ENCODE measurements at places on chromosomes 6 and 20. TPM values are rescaled to one million over a fixed set of nuclear protein-coding genes. Genes with fewer than 3 reads are reported as not detected.
A peak's percentile ranks its signal among the peaks of the same experiment; 100 is the strongest.

The DDAH2 gene
- total RNA-seq: 94.3 TPM

The SOX4 gene
- 147 TPM for total RNA-seq

The NT5DC1 gene
- total RNA-seq: 21.6 TPM

DNA sequence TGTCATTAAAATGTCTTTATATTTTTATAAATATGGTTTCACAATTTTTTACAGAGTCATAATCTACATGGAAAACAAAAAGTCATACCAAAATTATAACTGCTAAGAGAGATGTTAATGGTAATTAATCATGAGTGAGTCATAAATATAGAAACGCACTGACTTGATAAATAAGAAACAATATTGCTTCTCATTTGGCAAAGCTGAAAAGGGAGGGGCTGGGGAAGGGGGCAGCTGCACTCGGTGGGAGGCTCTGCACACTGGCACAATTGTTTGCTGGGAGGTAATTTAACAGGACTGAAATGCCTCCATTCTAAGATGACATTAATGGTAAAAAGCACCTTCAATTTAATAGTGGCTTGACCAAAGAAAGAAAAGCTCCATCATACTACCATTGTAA lies 133.3 kb upstream of the AGPAT4 start:
- no peak for DNase-seq

DNA sequence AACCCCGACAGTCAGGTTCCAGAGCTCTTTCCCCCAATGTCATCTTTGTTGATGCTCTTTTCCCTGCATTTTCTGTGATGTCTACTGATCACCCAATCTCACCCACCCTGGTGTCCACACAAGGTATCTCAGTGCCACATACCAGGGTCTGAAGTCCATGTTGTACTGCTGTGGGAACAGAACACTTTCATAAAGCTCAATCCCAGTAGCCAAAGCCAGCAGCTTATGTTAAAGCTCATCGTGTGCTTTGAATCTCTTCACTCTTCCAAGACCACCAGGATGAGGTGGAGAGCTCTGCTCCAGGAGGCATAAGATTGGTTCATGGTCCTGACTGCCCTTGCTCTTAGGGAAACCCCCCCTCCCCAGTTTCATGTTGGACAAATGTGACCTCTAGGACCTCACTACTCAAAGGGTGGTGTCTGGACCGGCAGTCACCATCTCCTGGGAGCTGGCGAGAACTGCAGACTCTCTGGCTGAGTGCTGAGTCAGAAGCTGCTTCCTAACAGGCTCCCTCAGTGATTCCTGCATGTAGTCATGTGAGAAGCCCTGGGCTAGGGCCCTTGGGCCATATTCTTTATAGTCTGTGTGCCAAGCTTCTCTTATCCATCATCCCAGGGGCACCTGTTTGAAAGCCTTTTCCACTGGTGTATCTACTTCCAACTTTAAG lies 13.4 kb upstream of the CPNE5 start:
- DNase-seq: no peak

DNA sequence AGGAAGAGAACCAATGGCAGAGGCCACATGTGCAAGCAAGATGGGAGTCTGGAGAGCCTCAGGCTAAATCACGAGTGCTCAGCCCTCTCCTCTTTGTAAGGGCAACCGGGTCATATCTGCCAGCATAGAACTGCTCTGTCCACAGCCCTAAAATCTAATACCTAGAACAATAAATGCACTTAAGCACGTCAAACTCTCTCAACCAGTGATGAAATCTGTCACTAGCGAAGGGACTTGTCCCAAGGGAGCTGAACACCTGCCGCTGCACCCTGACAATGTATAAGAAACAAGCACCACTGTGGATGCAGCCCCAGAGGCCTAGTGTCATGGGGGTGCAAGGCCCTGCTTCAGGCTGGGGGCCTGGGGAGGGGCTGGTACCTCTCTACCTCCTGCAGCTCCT lies 82.5 kb downstream of the PRL start:
- no peak for DNase-seq

GRCh38 chr6:2517401-2517800 lies 233.3 kb downstream of the MYLK4 start:
- DNase-seq: no peak

- DNase-seq: peak; percentile 83
These were observed 33.7 kb downstream of the SLC9A8 start for GRCh38 chr20:49846206-49846807.

DNA sequence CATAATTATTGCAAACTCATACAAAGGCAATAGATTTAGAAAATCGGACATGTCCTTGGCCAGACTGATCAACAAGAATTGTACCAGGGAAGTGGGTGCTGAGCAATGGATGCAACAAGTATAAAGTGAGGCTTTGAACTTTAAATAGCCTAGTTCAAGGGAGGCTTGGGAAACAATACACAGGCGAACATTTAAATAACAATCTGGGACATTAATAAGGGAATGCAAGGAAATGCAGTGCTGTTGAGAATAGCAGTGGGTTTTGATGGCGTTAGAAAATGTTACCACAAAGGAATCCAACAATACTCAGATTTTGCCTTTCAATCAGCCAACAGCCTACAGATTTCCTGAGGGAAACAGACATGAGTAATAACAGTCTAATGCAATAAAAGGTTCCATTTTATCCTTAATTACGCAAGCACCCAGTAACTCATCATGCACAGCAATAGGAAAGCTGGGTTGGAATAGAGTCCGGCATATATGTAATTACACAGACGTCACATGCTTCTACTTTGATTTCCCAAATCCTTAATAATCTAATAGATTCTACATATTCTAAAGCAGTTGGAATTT lies 134.6 kb downstream of the PHACTR1 start:
- DNase-seq: no peak

- no peak for DNase-seq
These were observed 18.7 kb downstream of the OVOL2 start for GRCh38 chr20:18039063-18039462.

DNA sequence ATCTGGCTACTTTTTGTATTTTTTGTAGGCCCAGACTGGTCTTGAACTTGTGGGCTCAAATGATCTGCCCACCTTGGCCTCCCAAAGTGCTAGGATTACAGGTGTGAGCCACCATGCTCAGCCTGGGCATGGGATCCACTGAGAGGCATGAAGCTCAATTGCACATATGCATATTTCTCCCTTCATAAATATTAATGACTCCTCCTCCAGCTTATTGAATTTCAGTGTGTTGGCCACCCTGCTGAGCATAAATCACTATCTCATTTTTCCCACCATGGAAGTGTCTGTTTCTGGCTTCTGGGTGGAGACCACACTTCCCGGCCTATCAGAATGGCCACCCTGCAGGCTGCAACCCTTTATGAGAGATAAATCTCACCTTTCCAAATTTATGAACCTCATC lies 53.6 kb upstream of the KIF16B start:
- DNase-seq: no peak

DNA sequence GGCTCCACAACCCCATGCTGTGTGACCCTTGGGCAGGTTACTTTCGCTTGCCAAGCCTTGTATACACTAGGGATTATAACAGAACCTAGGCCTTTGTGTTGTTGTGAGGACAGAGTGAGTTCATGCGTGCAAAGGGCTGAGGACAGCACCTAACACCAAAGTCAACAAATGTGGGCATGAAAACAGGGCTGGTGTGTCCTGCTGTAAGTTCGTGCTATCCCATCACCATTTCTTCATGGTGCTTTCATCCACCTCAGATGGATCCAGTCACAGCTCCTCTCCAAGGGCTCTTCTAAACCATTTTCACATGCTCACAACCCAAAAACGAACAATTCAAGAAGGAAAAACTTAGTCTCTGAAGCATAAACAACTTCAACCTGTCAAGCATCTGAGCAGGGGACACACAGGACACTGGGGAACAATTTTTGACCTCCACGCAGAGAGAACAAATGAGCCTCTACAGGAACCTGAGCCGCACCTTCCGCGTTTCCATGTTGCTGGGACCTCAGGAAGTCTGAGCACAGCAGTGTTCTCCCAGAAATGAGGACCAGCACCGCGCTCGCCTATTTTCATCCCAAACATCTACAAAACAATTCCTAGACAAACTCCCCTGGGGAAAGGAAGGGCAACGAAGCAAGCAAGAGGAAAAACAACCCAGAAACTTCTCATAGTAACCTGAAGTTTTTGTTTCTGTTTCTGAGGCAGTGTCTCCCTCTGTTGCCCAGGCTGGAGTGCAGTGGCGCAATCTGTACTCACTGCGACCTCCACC lies 3.1 kb downstream of the LRP11 start:
- peak; percentile 34 for DNase-seq

- no peak for DNase-seq
These were observed 71.6 kb downstream of the COL9A1 start for GRCh38 chr6:70231311-70231710.

GRCh38 chr6:140319209-140319608 lies 944.8 kb upstream of the CITED2 start:
- DNase-seq: no peak

- DNase-seq: peak; percentile 62
These were observed 1.8 kb downstream of the RRAGD start for GRCh38 chr6:89410231-89410761.

DNA sequence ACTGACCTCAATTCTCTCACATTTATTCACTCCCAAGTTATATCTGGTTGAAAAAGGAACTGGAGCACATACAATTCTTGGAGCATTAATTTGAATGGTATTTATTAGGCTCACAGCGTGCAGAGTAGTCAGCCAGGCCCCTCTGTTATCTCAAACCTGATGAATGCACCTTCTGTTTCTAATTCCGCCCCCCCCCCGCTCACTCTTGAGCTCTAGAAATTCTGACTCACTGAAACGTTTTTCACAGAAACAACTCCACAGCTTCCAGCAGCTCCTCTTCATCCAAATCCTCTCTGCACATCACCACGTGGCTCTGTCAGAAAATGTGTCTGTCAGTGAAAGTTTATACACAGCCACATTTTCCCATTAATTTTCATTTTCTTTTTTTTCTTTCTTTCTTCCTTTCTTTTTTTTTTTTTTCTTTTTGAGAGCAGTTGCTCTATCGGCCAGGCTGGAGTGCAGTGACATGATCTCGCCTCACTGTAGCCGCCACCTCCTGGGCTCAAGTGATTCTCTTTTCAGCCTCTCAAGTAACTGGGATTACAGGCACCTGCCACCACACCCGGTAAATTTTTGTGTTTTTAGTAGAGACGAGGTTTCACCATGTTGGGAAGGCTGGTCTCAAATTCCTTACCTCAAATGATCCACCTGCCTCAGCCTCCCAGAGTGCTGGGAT lies 109.4 kb downstream of the TBXT start:
- no peak for DNase-seq

GRCh38 chr20:63699466-63700198 lies 3.2 kb downstream of the TNFRSF6B start:
- DNase-seq: no peak

DNA sequence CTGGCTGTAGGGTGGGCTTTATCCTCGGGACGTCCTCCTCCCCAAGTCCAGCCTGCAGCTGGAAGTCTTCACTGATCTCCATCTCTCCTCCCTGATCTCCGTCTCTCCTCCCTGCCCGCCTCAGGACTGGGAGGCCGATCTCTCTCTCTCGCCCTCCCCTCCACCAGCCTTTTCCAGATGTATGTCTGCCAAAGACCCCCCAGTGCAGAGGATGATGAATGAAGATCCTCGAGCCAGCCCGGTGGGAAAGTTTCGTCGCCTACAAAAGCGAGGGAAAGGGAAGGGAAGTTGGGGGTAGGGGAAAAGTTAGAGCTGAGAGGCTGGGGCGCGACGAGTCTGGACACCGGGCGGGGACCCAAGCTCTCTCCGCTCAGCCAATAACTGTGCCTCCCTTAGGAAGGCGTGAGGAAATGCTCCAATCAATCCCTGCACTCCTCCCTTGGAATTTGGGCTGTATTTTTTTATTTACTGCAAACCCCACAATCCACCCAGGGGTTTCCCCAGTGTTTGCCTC lies 595 bp upstream of the SRF start:
- peak; percentile 55 for DNase-seq

- peak; percentile 43 for DNase-seq
These were observed 511.1 kb downstream of the TENT5A start for GRCh38 chr6:81241126-81242041.

GRCh38 chr6:21348504-21349195 lies 244.9 kb upstream of the SOX4 start:
- peak; percentile 29 for DNase-seq

- DNase-seq: no peak
These were observed 58.5 kb downstream of the RBM38 start for GRCh38 chr20:57449398-57450354.

GRCh38 chr6:134375220-134375580 lies 57.3 kb upstream of the SGK1 start:
- no peak for DNase-seq

DNA sequence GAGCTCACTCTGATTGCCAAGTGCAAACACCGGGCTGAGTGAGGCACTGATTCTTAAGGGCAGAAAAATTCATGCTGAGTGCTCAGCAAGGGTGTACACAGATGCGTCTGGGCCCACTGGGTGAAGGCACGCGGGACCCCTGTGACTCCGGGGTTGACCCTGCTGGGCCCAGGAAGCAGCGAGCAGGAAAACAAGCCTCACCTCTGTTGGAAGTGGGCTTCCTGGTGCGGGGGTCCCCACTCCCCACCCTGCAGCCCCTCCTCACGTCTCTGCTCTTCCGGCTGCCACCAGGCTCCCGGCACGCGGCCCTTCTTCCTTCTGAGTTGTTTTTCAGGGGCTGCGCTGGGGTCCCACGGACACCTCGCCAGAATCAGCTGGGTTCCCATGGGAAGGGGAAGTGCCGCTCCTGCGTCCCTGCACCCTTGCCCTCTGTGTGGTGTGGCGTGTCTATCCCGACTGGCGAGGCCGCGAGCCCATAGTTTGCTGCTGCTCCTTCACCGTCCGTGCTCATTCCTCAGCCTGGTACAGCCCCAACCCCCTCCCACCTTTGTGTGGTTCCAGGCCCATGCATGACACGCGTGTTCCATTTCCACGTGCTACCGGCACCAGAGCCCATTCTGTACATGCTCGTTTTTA lies 80.6 kb upstream of the BHLHE23 start:
- DNase-seq: no peak

- DNase-seq: no peak
These were observed 144.3 kb upstream of the SALL4 start for GRCh38 chr20:51946586-51946985.

- DNase-seq: peak; percentile 80
These were observed 330.9 kb upstream of the CDH4 start for GRCh38 chr20:60921022-60921622.

DNA sequence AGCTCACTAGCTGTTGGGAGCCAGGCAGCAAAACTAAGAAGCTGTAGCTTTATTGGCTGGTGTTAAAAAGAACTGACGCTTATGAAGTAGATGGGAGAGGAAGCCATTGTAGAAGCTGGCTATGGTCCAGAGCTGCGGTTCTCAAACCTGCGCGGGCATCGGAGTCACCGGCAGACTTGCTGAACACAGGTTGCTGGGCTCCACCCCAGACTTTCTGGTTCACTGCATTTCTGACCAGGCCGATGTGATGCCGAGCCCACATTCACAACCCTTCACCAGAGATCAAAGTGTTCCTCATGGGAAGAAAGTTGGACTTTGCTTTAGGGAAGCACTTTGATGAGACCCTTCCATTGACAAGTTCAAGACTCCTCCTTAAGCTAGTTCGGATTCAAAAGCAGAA lies 231.6 kb downstream of the QKI start:
- DNase-seq: no peak

GRCh38 chr20:676967-677366 lies 1.4 kb upstream of the SCRT2 start:
- DNase-seq: no peak
